Psoas muscle (tissue), 8 donors: ENCODE measurements at places on chromosomes 5 and 9.

- DNase-seq, result peak; percentile 4
These were observed 58.7 kb upstream of the RNU6ATAC start for GRCh38 chr9:134223091-134223490.

GRCh38 chr5:92401492-92401891 lies 1018.4 kb upstream of the ARRDC3 start:
- DNase-seq, result no peak

DNA sequence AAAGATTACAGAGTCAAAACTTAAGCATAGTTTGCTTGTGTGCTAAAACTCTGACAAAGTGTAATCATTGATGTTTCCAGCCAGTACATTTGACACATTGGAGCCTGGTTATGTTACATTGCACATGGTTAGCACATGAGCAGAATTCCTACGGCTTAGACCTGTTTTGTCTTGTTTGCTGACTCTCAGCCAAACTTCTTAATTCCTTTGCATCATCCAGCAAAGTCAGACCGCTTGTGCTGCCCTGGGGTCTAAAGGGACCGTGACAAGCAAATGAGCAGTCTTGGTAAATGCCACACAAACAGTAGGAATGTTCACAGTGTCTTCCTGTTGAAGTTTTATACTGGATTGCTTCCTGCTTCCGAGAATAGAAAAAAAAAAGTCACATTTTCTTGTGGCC lies 72.0 kb upstream of the ENTREP1 start:
- no peak for DNase-seq

DNA sequence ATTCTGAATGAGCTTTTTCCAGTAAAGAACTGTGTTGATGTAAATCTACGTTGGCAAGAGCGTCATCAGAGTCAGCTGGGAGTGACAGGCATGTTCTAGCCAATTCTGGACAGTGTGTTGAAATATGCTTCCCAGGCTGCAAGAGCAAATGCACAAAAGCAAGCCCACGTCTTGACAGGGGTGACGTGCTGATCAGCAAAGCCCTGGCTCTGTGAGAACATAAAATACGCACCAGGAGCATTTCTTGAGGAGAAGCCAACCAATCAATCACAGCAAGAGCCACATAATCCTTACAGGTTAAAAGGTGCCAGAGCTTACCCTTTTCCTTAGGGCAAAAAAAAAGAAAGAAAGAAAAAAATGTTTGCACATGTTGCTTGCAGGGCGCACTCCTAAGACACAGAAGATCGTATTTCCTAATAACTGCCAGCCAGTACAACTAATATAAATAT lies 148.1 kb downstream of the PDE4D start:
- DNase-seq, result peak; percentile 21

- DNase-seq, result no peak
These were observed 57.0 kb upstream of the ABCA1 start for GRCh38 chr9:104984948-104985347.

DNA sequence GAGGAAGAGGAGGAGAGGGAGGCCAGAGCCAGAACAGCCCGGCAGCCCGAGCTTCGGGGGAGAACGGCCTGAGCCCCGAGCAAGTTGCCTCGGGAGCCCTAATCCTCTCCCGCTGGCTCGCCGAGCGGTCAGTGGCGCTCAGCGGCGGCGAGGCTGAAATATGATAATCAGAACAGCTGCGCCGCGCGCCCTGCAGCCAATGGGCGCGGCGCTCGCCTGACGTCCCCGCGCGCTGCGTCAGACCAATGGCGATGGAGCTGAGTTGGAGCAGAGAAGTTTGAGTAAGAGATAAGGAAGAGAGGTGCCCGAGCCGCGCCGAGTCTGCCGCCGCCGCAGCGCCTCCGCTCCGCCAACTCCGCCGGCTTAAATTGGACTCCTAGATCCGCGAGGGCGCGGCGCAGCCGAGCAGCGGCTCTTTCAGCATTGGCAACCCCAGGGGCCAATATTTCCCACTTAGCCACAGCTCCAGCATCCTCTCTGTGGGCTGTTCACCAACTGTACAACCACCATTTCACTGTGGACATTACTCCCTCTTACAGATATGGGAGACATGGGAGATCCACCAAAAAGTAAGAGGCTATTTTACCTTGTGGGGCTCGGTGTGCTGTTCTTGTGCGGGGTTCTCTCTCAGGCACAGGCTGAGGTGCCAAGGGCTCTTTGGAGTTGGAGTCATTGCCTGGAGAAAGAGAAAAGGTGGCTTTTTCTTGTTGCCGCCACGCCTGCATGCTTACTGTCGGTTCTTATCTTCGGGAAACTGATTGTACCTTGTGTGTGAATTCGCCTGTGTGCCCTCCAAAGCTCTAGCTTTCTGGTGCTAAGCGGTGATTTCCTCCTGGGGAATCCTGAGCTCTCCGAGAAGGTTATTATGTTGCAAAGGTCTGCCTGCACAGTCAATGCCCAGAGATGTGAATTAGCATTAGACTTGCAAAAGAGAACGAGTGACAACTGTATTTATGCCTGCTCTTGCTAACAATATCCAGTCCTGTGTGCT lies at the start of gene ISL1:
Gene ISL1 (plus strand): TSS at position 318 of the 991 bp plus-strand sequence. CDS start 224 bp downstream, at position 542.
- peak; percentile 67 for DNase-seq

DNA sequence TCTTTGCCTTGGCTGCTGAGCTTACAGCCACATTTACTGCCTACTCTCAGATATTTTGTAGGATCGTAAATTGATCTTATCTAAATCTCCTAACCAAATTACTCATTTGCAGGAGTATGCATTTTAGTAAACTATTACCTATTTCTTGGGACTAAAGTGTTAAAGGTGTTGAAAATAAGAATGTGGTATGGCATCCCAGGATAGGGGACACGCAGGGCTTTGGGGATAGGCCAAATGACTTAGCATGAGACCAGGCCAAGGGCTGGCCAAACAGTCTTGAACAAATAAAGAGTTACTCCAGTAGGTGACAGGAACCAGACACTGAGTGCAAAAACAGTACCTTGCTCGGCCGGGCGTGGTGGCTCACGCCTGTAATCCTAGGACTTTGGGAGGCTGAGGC lies 25.1 kb downstream of the TBC1D2 start:
- no peak for DNase-seq

DNA sequence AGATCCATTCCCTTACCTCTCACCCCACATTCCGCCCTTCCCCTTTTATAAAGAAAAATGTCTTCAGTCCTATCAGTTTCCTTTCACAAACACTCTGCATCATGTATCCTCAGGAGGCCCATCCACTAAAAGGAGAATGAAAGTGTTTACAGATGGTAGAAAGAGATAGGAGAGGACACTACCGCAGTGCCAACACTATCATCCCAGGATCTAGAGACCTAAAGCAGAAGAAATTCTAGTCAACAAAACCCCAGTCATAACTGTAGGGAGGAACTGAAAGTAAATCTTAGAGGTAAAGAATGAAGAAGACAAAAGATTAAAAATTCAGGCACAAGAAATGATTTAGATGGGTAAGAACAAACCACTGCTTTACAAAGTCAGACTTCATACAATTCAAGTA lies 114.1 kb downstream of the MLLT3 start:
- no peak for DNase-seq

DNA sequence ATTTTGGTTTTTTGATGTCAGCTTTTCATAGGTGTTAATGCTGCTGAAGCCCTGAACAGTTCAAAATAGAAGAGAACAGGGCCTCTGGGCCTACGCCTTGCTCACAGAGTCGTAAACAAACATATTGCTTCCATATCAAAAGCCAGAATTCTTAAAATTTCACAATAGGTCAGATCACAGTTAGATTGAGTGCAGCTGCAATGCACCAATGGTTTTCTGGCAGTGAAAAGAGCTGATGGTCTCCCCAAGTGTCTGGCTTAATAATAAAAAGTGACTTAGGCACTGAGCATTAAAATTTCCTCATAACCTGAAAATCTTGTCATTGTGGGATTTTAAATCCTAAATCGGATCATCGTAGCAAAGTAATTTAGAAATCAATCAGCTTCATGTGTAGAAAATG lies 493.0 kb downstream of the CAAP1 start:
- DNase-seq, result no peak

GRCh38 chr9:133731876-133732638 lies 6.1 kb downstream of the SARDH start:
- DNase-seq, result peak; percentile 65

DNA sequence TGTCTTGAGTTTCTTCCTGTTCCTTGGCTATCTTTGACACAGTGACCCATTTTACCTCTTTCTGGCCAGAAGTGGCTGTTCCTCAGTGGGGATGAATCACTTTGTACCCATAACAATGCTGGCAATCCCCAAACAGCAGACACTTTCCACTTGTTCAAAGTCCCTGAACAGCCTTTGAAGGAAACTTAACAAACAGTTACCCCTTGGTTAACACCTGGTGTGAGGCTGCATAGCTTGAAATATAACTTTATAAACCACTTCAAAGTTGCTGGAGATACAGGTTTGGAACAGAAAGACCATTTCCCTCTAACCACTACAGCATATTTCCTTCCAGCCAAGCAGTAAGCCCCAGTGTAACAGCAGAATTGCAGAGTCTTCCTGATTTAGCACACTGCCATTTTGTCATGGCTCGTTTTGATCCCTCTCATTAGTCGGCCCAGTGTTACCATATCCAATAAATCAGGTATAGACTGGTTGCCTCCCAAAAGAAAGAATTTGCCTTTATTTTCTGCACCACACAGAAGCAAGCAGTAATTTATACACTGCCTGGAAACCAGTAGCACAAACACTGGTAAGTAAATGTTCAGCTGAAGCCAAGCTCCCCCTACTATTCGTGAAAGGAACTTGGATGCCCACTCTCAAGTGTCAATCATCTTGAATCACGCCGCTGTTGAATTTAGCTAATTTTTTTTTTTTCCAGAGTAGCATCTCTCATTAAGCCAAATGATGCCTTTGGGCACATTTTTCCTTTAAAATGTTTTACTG lies 225.9 kb downstream of the PIK3R1 start:
- no peak for DNase-seq

DNA sequence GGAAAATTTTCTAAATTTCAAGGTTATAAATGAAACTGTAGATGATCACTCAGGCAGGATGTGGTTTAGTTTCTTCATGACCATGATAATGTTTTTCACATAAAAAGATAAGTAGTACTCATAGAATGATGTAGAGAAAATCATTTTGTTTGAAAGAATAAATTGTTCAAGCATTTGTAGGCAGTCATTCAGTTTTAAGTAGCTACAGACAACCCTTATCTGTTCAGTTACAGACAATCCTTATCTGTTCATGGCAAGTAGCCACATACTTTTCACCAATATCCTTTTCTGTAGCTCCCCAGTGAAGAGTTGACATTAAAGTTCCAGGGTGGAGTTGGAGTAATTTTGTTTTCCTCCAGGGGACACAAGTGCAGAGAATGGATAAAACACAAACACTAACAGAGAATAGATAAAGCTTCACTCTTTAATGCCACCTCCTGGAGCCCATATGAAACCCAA lies 278.1 kb upstream of the TNC start:
- DNase-seq, result no peak
